ENCODE measurements at places on chromosomes 6 and 20.

- no peak for DNase-seq
Measured at GRCh38 chr6:150380256-150380655, 11.4 kb downstream of the IYD start.

- DNase-seq: no peak
Measured at GRCh38 chr6:12485226-12485764, 195.1 kb downstream of the EDN1 start.

- no peak for DNase-seq
Measured at GRCh38 chr6:132544826-132545225, 6.7 kb downstream of the TAAR9 start.

- no peak for DNase-seq
Measured at GRCh38 chr6:72418495-72418894, 203.4 kb upstream of the KCNQ5 start.

DNA sequence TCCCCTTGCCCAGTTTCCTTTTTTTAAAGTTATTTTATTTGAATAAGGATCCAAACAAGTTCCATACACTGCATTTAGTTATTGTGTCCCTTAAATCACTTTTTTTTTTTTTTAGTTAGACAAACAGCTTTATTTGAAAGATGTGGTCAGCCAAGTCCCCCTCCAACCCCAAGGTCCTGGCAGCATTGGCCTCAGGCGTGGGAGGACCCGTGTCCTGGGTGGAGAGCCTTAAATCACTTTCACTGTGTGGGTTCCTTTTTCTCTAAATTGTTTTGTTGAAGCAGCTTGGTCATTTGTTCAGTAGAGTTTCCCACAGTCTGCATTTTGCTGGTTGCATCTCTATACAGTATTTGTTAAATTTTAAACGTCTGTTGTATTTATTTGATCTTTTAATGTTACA is 5.2 kb upstream of the TBCC start:
- DNase-seq: no peak

DNA sequence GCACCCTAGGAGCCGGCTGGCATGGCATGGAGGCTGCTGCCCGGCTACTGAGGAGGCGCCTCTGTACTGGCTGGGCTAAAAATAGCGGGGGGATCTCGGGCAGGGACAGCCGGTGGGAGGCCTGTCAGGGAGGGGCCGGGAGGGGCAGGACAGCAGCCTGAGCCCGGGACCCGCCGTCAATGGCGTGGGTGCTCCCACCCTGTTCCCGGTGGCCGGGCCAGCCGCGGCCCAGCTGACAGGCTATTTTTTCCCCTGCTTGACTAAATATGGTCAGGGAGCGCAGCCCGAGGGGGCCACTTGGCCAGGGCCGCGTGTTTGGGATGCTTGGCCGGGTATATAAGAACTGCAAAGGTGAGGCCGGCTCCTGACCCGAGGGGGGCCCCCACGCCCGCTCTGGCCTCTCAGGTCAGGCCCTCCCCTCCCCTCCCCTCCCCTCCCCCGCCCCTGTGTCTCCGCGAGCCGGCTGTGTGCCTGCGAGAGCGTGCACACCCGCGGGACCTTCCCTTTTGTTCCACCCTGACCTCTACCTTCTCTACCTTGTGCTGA is 74.4 kb upstream of the GATA5 start:
- DNase-seq: peak; percentile 79

DNA sequence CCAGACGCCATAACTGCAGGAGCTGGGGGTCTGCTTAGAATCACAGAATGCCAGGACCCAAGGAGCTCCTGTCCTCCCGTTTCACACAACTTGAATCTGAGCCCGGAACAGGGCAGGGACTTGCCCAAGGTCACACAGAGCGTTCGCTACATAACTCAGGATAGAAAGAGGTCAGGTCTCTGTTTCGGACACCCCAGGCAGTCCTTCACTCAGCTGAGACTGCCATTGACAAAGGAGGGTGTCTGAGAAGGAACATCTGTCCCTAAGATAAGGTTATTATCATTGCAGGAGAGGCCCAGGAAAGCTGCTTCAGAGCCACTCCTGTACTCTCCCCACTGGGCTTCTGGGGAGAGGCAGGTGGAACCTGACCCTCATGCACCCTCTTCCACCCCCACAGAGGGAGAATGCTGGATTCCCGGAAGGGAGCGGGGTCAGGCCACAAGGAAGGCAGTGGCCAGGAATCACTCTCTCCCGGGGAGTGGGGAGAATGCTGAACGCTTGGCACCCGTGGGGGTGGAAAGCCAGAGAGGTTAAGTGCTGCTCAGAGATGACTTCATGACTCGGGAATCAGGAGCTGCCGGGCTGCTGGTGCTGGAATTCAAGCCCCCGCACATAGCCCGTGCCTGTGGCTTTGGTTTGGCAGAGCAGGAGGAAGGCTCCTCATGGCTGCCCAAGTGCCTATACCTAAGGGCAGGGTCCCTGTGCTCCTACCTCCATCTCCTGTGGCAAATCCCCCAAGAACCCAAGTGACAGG is 10.7 kb downstream of the SDC4 start:
- DNase-seq: peak; percentile 88

- no peak for DNase-seq
Measured at GRCh38 chr20:54535033-54535432, 59.6 kb downstream of the DOK5 start.

DNA sequence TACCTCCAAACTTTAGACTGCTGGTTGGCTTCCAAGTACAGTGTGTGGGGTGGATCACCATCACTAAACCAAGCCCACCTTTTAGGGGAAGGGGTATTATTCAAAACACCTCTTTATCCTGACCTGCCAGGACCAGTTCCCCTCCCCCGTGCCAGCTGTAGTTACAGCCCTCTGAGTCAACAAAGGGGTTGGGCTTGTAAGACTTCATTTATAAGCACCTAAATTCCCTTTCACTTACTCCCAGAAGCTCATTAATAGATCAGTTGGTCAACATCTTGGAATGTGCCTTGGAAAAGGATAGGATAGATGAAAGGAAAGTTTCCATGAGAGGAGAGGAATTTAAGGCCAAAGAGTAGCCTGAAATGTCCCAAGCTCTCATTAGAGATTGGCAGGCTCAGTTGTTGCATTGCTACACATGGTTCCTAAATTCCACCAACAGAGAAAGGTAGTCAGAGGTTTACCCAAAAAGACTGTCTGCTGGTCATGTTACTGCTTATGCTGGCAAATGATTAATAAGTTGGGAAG is 59.2 kb downstream of the TNFAIP3 start:
- no peak for DNase-seq

DNA sequence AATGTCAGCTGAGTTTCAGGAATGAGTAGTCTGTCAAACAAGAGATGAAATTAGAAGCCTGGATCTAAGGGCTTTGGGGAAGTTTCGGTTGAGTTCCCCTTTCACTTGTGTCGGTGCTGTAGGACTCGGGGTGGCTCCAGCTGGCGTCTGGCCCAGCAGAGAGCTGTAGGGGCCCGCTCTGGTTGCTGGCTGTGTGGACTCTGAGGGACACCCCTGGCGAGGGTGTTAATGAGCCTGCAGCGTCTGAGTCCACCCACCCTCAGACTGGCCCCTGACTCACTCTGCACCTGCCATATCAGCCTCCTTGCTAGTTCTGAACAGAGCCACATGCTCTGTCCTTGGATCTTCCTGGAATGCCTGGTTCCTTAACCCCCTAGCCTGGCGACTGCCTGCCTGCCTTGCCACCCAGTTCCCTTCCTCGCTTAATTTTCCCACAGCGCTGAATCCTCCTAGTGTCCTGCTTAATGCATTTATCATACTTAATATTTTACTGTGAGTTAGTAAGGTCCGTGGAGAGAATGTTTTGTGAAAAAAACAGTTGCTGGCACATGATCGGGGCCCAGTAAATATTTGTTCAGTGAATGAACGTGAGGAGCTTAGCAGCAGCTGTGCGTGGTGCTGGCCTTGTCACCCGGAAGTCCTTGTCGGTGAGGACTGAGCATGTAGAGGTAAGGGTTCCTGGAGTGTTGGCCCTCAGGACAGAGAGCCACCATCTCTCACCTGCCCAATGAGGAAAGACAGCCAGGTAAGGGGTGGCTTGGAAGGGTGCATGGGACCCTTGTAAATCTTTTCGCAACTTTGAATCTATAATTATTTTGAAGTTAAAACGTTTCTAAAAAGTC is 1.6 kb downstream of the DNAJC5 start:
- DNase-seq: no peak

- DNase-seq: no peak
Measured at GRCh38 chr6:751765-752164, 58.8 kb upstream of the EXOC2 start.

DNA sequence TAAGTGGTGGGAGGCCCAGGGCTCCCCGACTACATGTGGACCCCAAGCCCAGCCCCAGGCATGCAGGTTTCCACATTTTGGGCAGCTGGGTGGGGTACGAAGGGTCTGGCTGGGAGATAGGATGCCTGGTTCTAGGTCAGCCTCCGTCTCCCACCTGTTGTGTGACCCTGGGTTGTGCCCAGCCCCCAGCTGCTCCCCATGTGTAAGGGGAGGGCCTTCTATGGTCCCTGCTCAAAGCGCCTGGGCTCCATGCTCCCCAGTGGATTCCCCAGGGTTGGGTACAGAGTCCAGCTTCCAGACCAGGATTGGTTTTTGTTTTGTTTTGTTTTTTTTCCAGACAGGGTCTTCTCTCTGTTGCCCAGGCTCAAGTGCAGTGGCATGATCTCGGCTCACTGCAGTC is 1.1 kb upstream of the VWA7 start:
- DNase-seq: no peak

- no peak for DNase-seq
Measured at GRCh38 chr6:31332637-31333602, 24.1 kb downstream of the HLA-B start.

- no peak for DNase-seq
Measured at GRCh38 chr20:39588148-39588757, 626.1 kb downstream of the DHX35 start.

DNA sequence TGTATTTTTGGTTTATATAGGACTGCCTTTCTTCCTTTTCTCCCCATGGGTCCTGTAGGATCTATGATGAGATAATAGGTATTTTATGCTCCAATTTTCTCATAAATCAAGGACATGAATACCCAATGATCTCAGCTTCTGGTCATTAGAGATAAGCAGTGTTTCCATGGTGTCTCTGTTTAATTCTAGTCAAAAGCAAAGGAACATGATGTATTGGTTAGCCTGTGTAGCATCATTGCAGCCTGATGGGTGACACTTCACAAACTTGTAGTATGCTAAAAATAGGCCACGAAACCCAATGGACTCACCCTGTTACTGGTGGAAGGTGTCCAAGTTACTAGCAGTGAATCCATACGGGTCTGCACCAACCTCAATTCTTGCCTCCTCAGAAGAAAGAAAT is 116.2 kb upstream of the SNX9 start:
- DNase-seq: no peak

- DNase-seq: no peak
Measured at GRCh38 chr20:18202966-18203365, 65.3 kb downstream of the KAT14 start.

GRCh38 chr6:2245877-2246863 is 765 bp upstream of the GMDS start:
- peak; percentile 74 for DNase-seq

GRCh38 chr6:106037060-106037459 is 49.1 kb upstream of the PRDM1 start:
- DNase-seq: no peak

DNA sequence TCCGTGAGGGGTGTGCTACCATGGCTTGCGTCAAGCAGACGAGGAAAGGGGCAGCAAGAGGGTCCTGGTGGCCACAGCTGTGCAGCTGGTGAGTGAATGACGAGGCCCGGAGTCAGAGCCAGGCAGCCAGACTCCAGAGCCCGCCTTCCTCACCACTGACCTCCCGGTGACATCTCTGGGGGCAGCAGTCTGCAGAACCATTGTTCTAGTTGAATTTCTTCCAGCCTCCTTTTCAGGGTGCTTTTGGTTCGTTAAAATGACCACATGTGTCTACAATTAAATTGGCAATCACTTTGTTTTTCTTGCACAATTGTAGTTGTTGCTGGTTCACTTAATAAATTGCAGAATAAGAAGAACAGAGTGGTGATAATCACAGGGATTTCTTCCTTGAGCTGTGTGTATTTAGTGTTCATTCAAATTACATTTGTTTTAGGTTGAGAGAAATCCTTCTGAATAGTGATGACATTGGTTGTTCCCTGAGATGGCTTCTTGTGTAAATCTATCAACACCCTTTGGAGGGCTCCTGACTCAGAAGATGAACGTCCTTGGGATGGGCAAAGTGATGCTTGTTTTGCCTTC is 96.4 kb downstream of the TULP4 start:
- DNase-seq: no peak

DNA sequence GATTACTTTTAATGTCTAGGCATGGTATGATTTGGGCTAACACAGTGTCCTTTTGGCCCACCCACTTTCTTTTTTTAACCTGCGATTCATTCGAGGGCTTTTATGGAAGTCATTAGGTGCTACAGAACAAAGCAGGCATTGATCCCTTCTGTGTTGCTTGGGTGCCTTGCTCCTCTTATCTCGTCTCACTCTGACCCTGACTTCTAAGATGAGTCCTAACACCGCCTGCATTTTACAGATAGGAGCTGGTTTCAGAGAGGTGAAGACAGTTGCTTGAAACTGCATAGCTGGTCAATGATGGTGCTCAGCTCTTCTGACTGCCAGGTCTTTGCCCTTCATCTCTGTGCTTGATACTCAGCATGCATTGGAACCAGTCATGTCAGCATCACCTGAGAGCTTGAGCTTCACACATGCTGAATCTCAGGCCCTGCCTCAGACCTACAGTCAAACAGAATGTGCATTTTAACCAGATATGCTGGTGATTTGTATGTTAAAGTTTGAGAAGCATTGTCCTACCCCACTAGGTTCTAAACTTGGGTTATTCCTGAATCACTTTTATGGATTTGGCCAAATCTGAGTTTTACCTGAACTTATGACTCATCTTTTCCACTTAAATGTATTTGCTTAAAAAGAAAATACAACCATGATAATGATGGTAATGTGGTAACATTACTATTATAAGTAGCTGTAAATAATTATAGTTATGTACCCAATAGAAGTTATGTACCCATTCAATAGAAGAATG is 142.3 kb downstream of the PLCB4 start:
- DNase-seq: no peak

- no peak for DNase-seq
Measured at GRCh38 chr20:48986899-48987298, 59.2 kb upstream of the CSE1L start.

- no peak for DNase-seq
Measured at GRCh38 chr6:25089442-25089841, 153.7 kb upstream of the RIPOR2 start.

GRCh38 chr6:164010441-164011103 is 596.1 kb downstream of the QKI start:
- DNase-seq: no peak

- no peak for DNase-seq
Measured at GRCh38 chr6:117483645-117484016, 1.2 kb downstream of the DCBLD1 start.

DNA sequence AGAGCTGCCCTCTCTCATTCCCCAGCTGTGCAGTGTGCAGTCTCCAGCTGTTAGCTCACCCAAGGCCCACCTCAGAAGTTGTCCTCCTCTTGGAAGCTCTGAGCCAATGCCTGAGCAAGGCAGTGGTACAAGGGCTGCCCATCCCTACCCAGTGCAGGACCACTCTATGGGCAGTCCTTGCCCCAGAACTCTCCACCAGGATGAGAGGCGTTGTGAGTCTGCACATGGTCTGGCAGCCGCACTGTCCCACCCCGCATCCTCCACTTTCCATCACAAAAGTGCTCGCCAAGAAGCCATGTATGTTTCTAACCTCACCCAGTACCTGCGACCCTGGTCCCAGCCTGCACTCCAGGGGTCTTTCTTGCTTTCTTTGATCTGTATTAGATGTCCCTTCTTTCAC is 175.1 kb upstream of the PMEPA1 start:
- peak; percentile 46 for DNase-seq

- no peak for DNase-seq
Measured at GRCh38 chr6:140108167-140108566, 733.7 kb upstream of the CITED2 start.
